ENCODE measurements at places on chromosomes 11 and 22.

DNA sequence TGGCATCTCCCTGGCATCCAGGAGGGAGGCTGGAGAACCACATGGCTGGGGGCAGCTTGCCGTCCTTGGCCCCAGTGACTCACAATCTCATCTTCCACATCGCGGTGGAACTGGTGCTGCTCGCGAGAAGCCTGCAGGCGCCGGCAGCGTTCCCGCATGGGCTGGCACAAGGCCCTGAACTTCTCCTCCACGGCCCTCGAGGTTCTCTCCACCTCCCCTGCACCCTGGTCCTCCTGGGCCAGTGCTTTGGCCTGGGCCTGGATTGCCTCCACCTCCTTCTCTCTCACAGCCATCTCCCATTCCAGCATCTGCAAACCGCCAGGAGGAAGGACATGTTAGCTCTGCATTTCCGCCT is 16.3 kb upstream of the RBM4B start:
- no peak for DNase-seq

DNA sequence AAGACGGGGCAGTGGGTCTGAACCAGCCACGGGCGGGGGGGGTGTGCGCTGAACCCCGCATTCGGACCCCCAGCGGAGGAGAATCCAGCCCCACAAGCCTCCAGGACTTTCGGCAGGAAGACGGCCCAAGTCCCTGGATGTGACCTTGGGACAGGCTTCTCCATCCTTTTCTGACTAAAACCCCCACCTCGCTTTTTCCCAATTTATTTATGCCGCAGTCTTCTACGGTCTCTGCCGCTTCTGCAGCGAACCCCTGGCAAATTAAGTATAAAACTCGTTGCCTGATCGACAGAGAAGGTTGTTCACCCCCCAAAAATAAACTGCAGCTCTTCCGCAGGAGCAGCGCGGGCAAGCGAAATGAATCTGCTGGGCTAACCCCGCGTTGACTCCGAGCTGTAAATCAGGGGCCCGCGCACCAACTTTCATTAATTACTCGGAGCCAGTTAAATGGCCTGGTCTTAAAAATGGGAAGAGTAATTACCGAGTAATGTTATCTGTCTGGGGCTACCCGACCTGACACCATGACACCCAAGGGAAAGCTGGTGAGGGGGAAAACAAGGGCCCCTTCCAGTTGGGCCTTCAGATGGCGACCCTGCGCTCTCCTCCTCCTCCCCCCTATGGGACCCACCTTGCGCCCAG is 6.6 kb downstream of the WT1 start:
- DNase-seq: no peak

GRCh38 chr11:2933375-2934020 is 4.3 kb upstream of the PHLDA2 start:
- DNase-seq: no peak

- no peak for DNase-seq
Measured at GRCh38 chr22:49548356-49549202, 279.1 kb downstream of the BRD1 start.

DNA sequence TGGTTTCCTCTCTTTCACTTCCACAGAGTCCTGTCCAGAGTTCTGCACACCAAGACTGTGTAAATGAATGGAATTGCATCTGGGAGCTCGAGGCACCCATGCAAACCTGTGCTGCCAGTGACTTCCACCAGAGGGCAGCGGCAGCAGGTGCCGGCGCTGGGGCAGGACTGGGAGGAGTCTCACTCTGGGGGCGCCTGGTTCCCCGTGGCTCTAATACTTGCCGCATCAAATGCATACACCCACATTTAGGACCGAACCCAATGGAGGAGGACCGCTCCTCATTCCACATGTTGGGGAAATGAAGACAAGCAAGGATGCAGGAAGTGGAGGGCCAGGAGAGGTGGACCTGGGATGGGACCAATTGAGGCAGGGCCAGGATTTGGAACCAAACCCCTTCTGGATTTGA is 1.1 kb upstream of the CD6 start:
- peak; percentile 61 for DNase-seq

GRCh38 chr11:114447892-114448291 is 8.6 kb downstream of the REXO2 start:
- no peak for DNase-seq

DNA sequence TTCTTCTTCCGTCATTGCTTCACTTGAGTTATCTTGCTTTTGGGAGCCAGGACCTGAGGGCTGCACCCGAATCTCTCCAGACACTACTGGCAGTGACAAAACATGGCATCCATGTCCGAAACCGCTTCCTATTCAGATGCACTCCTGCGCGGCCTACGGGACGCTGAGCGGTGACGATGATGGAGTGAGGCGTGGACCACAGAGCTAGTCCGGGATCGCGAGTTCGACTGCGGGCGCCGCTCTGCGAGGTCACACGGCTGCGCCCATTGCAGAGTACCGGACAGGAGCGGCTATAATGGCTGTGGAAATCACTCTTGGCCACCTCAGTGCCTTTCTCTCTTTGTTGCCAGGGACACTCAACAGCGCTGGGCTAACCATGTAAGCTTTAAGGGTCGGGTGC is 453.8 kb upstream of the CNTN5 start:
- DNase-seq: no peak

- DNase-seq: peak; percentile 19
Measured at GRCh38 chr22:19766511-19767426, 6.2 kb downstream of the TBX1 start.

GRCh38 chr11:59615120-59615636 is 396 bp downstream of the OSBP start:
- DNase-seq: peak; percentile 18

GRCh38 chr11:131373095-131373725 is 2.8 kb downstream of the NTM start:
- DNase-seq: no peak

DNA sequence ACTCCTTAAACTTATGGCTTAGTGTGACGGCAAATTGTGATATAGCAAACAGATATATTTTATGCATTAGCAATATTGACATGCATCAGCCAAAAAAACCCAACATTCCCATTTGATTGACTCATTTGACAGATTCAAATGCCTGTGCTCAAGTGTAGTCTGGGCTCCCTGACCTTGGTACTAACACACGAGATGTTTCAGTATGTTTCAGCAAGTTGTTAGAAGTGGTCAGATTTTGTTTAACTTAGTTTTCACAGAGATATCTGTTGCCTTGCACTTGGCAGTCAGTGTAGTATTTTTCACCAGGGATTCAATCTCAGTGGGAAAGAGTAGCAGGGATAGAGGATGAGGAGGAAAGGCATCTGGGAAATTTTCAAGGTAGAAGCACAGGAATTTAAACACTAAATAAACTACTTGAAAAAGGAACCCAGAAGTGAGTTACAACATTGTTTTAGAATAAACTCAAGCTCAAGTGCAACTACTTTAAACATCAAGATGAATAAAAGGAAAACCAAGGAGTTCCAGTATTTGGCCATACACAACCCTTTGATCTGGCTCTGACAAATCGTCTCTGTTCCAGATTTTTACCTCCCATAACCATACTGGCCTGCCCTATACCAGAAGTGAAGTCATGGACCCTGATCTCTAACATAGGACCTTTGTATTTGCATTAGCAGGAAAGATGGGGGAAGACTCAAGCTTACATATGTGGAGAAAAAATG is 56.5 kb upstream of the BLID start:
- DNase-seq: no peak

GRCh38 chr11:102577182-102577581 is 46.6 kb upstream of the MMP7 start:
- DNase-seq: no peak

DNA sequence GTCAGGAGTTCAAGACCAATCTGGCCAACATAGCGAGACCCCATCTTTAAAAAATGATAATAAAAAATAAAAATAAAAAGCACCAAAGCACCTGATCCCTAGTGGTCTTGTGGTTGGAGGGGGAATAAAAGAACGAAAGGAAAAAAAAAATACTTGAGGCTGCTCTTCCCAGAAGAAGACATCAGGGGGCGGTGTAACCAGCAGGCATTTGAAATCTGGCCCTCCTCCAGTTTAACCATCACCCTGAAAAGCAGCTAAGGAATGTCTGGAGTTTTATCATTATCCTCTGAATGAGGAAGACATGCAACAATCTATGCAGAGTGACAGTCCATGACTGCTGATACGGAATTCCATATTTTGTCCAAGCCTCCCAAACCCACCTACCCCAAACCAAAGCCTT is 5.6 kb upstream of the KCTD17 start:
- DNase-seq: no peak

DNA sequence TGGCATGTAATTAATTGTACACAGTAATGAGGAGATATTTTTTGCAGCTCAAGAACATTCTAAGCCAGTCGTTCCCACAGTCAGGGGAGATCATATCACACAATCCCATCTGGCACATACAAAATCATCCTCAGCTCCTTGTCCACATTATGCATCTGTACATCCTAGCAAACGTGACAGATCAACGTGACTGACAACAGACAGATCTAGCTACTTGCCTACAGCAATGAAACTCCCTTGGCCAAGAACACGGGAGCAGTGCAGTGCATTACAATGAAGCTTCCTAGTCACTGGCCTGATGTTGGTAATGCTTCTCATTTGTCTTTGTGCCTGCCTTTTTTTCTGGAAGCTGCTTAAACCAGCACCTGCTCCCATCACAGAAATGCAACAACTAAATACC is 24.5 kb upstream of the GUCY1A2 start:
- DNase-seq: no peak

DNA sequence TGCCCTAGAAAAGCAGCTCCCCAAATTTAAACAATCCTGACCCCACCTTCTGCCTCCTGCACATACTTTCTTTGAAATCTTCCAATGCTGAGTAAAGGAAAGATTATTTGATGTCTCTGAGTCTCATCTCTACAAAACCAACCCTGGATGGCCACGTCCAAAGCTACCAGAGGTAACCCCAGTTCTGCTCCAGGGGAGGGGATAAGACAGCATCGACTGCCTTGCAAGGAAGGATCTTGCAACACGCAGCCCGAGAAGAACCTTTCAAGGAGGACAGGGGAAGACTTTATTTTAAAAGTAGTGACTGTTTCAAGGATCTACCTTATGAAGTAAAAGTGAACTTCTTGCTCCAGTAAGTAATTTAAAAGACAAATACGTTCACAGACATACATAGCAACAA is 66.5 kb upstream of the TMEM45B start:
- DNase-seq: no peak

DNA sequence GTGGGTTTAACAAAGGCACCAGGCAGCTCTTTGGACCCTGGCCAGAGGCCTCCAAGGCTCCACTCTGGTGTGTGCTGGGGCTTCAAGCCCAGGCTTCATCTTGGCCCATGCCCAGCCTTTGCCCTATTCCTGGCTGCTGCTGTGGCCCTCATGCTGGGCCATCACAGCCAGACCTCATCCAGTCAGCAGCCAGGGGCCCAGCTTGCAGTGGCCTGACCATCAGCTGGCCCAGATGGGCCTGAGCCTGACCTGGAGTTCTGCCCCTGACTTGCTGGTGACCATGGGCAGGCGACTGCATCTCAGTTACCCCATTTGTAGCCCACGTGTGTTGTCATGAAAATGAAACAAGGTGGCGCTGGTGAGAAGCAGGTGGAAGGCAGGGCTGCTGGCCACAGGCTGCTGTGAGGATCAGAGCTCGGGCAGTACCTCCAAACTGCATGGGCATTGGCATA is 76.1 kb downstream of the MED15 start:
- DNase-seq: no peak

DNA sequence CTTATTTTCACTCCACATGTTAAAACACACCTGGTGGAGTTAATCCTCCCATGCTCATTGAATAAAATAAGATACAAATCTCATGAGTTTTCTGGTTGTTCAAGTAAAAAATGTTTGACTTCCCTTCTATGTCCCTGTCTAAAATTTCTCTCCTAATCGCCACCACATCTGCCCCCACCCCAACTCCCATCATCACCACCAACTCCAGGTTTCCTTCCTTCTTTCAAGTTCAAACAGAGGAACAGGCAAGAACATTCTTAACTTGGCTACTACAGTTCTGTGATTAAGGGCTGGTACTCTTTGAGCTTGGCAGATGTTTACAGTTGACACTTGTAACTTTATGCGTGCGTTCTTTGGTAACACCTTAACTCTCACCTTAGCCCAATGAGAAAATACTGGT is 9.1 kb upstream of the PSMA1 start:
- DNase-seq: no peak

- no peak for DNase-seq
Measured at GRCh38 chr22:24304062-24304675, 33.5 kb downstream of the SPECC1L start.

GRCh38 chr22:26796785-26797184 is 139.4 kb downstream of the MIAT start:
- DNase-seq: no peak

DNA sequence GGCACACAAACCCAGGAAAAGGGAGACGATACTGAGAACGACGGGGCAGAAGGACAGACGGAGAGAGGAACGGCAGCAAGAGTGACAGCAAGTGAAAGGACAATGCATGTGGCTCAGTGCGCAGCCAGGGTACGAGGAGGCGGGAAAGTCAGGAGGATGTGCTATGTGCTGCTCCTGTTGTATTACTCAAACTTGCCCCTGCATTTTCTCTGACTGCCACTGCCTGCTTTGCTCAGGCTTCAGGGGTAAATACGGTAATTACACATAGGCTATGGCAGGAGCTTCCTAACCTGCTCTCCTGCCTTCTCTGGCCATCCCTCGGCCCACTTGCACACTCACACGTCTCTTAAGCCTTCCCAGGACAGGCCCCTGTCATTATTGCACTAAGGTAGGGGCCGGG is 94.8 kb downstream of the FEZ1 start:
- no peak for DNase-seq

GRCh38 chr11:13215149-13215548 is 62.4 kb upstream of the BMAL1 start:
- DNase-seq: no peak

DNA sequence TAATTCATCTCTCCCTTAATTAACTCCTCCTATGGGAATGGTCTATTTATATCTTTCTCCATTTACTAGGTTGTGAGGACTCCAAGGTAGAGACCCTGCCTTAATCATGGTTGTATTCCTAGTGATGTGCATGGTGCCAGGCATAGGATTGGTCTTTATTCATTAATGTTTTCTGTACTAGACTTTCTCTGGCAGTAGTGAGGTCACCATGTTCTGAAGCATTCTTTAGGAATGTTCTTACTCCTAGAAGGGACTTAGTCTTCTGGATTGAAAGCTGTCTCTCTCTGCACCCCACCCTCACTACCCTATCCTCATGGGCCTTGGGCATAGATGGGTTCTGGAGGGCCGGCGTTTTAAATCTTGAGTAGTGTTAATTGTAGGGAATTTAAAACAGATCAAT is 10.6 kb upstream of the INSC start:
- DNase-seq: no peak

DNA sequence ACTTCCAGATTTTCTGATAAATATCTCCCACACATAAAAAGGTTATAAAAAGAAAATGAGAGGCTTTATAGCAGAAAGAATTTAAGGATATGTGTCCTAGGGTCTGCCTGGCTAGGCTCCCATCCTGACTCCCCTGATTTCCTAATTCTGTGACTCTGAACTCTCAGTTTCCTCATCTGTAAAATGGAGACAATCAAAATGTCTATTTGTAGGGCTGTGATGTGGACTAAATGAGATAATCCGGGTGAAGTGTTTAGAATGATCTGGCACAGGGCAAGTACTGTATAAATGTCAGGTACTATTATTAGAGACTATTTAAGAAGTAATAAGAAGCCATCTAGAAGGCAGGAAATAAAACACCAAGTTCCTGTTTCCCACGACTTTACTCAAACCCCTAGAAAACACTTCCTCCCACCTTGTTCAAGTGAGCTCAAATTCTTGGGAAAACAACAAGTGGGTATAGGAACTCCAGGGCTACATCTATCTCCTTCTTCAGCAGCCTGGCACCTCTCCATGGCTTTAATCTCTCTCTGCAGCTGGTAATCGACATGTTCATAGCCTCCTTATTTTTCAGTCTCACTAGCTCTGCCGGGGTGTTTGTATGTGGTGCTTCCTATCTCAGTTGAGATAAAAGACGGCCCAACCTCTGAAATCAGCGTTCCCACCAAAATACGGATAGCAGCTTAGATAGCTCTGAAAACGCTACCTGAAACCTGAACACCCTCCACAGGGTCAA is 6.7 kb downstream of the ASCC2 start:
- no peak for DNase-seq
